CD4-positive, alpha-beta T cell (primary cell): ENCODE measurements at places on chromosomes 3 and 15.

DNA sequence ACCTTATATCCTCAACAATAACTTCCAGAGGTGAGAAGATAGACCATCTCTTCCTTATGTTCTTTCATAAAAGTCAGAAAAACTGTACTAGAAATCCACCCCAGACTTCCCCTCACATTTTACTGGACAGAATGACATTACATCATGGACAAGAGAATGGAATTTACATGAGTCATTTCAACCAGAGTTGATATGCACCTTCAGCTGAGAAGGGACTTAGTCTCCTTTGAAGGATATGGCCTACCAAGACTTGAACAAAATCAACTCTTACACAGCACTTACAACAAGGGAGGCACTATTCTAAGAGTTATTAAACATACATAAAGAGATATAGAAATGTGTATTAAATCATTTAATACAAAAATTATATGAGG lies 380.0 kb upstream of the DPH6 start:
- DNase-seq: no peak

DNA sequence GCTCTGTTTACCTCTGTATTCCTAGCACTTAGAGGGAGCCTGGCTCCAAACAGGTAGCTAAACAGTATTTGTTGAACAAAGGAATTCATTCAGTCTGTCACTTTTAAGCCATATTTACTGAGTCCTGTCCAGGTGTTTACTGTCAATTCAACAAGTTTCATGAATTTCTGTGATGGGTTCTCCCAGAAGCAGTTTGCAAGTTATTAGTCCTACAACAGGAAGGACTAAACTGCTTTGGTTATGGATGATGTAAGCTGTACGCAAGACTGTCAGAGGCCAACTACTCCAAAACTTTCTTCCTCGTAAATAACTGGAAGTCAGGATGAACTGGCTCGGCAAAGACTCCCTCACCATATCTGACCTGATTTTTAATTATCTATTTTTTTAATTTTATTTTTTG lies 25.1 kb downstream of the STIMATE start:
- DNase-seq: no peak

DNA sequence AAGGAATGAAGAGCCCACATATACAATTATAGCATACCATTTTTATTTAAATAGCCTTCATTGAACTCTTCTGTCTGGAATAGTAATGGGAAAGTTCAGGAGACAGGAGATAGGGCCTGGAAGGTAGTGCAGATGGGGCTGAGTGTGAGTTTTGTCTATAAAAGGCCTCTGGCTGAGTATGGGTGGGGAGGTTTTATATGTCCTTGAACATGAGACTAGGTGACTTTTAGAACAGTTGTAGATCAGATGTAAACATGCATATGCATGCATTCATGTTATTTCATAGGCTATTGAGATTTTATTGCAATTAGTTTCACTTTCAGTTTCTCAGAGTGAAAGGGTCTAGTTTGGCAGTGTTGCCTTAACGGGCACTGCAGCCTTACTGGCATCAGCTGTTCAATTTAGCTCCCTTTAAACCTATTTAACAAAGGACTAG lies 27.1 kb downstream of the CGGBP1 start:
- DNase-seq: peak; percentile 15

DNA sequence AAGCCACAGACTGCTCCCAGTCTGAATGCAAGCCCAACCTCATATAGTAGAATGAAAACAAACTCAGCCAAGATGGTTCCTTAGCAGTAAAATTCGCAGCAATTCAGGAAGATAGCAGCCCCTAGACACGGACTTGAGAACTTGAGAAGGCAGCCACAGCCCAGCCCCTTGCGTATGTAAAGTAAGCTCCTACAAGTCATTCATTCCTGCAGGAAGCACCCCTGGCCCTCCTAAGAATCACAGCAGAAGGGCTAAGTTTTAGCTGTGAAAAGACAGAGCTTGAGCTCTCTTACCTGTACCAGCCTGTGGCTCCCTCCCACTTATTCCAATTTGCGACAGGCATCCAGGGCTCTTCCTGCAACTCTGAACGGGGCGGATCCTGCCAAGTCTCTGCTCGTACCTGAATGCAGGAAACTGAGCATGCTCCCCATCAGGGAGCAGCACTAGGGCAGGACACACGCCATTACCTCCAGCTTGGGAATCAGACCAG lies 136.4 kb downstream of the MAGI1 start:
- DNase-seq: no peak

DNA sequence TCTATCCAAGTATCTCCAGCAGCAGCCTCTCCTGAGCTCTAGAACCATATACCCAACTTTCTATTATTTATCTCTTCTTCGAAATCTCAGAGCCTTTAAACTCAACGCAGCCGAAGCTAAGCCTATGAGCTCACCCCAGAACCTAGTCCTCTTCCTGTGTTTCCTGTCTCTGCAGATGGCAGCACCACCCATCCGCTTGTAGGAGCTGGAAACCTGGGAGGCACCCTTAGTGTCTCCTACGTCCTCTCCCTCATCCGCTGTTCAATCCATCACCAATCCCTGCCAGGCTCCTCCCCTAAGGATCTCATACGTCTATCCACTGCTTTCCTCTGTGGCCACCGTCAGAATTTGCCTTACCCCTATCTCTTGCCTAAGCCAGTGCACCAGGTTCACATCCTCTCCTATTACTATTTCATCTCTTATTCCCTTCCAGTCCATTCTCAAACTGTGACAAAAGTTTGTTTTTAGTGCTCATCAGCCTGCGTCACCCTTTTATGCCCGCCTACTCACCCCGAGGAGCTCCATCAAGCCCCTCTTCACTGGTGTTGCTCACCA lies 9.6 kb downstream of the VGLL4 start:
- DNase-seq: peak; percentile 39

GRCh38 chr3:71211083-71211482 lies 372.4 kb downstream of the FOXP1 start:
- no peak for DNase-seq

GRCh38 chr3:162521669-162522068 lies 1025.1 kb downstream of the OTOL1 start:
- no peak for DNase-seq

DNA sequence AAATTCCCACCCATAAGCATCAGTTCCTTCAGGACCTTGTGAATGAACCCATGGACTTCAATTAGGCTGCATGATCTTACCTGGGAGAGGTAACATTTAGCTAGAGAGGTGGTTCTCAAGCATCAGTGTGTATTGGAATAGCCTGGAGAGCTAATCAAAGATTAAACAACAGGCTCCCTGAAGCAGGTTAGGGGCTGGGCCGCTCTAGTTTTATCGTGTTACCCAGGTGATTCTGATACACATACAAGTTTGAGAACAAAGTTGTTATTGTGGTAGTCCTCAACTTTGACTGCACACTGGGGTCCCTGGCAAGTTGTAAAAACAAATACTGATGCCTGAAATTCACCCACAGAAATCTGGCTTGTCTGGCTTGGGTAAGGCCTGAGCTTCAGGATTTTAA lies 31.2 kb downstream of the MYH15 start:
- DNase-seq: no peak

DNA sequence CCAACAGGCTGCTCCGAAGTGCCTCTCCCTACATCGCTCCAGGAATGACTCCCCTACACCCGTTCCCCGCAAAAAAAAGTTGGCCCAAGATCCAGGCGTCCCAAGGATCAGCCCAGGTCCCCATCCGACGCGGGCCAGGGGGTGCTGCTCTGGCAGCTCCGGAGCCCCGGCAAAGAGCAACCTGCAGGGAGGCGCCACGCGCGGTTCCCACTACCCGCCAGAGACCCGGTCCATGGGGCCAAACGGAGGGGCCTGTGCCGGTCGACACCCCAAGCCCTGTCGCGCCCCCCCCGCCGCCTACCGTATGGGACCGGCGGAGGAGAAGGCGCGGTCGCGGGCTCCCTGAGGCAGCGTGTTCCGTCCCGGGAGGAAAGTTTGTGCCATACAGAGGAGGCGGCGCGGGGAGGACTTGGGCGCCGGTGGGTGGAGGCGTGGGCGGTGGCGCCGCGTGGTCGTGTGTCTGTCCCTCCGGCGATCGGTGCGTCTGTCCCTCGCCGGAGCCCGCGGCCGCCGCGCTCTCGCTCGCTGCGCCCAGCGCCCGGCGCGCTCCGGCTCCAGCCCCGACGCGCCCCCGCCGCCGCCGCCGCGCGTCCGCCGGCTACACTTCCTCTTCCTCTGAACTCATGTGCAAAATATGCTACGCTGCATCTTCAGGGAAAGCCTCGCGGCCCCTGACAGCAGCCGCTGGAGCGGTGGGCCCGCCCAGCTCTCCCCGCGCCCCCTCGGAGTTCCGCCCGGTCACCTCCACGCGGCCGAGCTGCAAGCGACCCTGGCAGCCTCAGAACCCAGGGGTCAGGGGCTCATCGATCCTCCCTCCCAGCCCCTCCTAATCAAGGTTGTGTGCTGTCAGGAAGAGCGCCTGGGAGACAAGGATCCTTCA lies at the start of gene RFTN1:
Gene RFTN1, minus strand, starts transcription at position 559 of the 880 bp plus-strand sequence. CDS start 19,830 bp downstream, outside the sequence.
- peak; percentile 72 for DNase-seq

DNA sequence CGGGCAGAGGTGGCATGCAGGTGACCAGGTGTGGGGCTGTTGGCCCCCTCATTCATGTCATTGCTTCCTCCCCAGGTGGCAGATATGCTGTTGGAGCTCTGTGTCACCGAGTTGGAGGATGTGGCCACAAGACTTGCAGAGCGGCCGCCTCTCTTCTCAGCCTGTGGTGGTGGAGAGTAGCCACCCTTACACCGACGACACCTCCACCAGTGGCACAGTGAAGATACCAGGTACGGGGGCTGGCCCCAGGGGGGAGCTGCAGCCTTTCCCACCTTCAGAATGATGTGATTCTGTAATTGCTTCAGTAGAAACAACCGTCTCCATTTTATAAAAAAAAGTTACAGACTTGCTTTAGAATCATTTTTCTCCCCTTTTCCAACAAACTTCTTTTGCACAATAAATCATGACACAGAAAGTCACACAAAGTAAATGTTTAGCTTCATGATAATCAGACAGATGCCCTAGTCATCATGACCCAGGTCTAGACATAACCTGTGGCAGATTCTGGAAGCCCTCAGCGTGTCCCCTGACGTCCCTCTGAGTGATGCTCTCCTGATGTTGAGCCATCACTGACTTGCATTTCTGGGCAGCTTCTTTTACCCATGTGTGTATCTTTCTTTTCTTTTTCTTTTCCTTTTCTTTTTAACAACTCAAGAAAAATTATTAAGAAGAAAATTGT lies 76.0 kb upstream of the FAN1 start:
- DNase-seq: no peak
